Left lobe of liver (tissue), 2 donors: ENCODE measurements at places on chromosomes 7 and 10. TPM values are rescaled to one million over a fixed set of nuclear protein-coding genes. Genes with fewer than 3 reads are reported as not detected.

The POM121 gene
- total RNA-seq, result 16.8 TPM

The HYAL4 gene
- total RNA-seq, result not detected

- DNase-seq, result peak; percentile 76
Measured at GRCh38 chr7:99143853-99144672, at the start of gene SMURF1. SMURF1 (minus strand) TSS chr7:99144108; CDS start chr7:99143780, 328 bp downstream.

- no peak for DNase-seq
Measured at GRCh38 chr7:2196381-2197378, 36.1 kb downstream of the MAD1L1 start.

DNA sequence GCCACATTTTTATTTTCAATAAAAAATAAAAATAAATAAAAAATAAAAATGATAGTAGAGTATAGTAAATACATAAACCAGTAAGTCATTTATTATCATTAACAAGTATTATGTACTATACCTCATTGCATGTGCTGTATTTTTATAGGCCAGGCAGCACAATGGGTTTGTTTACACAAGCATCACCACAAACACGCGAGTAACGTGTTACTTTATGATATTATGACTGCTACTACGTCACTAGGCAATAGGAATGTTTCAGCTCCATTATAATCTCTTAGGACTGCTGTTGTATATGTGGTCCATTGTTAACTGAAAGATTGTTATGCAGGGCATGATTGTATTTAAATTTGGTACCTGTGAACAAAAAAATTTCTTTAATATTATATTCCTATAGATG lies 20.8 kb upstream of the SDHAF3 start:
- no peak for DNase-seq

The OR2A12 gene
- total RNA-seq, result not detected

GRCh38 chr10:131654471-131655087 lies 246.2 kb upstream of the PPP2R2D start:
- DNase-seq, result peak; percentile 28

DNA sequence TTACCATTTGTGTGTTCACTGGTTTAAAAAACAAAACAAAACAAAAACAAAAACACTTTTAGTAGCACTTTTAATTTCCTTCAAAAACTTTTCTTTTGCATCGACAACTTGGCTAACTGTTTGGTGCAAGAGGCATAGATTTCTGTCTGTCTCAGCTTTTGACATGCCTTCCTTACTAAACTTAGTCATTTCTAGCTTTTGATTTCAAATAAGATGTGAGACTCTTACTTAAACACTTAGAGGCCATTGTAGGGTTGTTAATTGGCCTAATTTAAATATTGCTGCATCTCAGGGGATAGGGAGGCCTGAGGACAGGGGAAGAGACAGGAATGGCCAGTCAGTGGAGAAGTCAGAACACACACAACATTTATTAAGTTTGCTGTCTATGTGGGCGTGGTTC lies 66.3 kb downstream of the AVL9 start:
- DNase-seq, result no peak

GRCh38 chr10:102422545-102423129 lies 2.0 kb downstream of the FBXL15 start:
- peak; percentile 88 for DNase-seq

DNA sequence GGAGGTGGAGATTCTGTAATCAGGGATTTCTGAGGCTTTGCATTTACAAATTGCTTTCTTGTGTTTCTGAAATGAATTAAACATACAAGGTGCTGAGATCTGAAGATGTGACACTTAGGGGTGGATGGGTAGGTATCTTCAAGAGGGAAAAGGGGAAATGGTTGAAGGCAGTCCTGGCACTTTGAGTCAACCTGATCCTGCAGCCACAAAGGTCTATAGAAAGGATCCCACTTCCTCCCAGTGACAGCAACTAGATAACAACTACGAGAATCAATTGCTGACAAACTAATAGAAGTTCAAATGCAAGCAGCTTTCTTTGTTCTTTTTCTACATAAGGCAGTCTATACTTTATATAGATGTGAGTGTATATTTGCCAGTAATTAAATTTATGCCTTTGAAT lies 553.3 kb downstream of the MDFIC start:
- DNase-seq, result no peak

- DNase-seq, result no peak
Measured at GRCh38 chr7:129906700-129907099, 46.1 kb downstream of the UBE2H start.

The INHBA gene
- total RNA-seq, result 2.6 TPM

The OR2A42 gene
- not detected for total RNA-seq

The TMEM229A gene
- not detected for total RNA-seq

GRCh38 chr10:43929122-43929521 lies 280.4 kb upstream of the ZNF32 start:
- no peak for DNase-seq

GRCh38 chr10:49308881-49309280 lies 9.9 kb downstream of the C10orf71 start:
- DNase-seq, result no peak

The PON1 gene
- total RNA-seq, result 465 TPM

DNA sequence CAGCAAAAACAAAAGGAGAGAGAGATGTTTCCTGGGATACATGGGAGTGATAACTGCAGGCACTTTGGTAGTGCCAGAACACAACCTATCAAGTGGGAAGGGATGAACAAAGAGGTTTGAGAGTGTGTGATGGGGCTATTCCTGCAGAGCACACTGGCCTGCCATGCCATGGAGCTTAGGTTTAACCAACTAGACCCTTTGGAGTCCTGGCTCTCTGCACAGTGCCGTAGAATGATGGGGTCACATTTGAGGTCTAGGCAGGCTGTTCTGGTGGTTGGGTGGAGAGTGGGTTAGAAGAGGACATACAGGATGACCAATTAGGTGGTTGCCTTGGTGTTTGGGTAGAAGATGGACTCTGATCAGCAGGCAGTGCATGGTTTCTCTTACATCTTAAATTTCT lies 101.9 kb upstream of the HABP2 start:
- no peak for DNase-seq

The SFRP5 gene
- total RNA-seq, result 6.4 TPM

- DNase-seq, result no peak
Measured at GRCh38 chr7:5230265-5231067, 40.4 kb downstream of the WIPI2 start.

The RUFY2 gene
- total RNA-seq, result 4.0 TPM

GRCh38 chr7:134458341-134458805 lies 527 bp downstream of the AKR1B1 start:
- DNase-seq, result no peak

GRCh38 chr10:61399406-61399805 lies 53.8 kb downstream of the TMEM26 start:
- no peak for DNase-seq

- no peak for DNase-seq
Measured at GRCh38 chr7:8018961-8019360, 50.4 kb downstream of the GLCCI1 start.

DNA sequence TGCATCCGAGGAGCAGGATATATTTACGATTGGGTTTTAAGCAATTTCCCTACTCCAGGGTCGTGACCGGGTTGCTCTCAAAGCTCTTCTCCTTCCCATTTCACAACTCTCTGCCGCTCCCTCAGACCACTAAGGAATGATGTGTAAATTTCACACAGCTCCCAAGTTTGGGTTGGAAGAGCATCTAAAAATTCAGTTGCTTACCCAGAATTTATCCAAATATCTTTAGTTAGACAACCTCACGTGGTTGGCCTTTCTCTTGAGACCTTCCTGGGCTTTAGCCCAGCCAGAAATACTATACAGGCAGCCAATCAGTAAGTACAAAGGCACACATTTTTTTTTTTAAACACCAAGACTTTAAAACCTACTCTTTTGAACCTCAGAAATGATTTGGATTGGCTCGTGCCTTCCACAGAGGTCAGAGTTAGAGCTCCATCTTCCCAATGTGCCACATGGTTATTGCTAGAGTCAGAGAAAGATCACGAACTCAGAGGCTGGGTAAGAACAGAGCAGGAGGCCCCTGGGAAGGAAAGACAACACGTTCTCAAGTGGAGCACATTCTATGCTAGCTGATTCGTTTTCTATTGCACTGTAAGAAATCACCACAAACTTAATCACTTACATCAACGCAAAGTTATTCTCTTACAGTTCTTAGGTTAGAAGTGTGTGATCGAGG lies 335.4 kb upstream of the MGMT start:
- no peak for DNase-seq

GRCh38 chr10:76309741-76310587 lies 878.5 kb downstream of the LRMDA start:
- DNase-seq, result no peak

DNA sequence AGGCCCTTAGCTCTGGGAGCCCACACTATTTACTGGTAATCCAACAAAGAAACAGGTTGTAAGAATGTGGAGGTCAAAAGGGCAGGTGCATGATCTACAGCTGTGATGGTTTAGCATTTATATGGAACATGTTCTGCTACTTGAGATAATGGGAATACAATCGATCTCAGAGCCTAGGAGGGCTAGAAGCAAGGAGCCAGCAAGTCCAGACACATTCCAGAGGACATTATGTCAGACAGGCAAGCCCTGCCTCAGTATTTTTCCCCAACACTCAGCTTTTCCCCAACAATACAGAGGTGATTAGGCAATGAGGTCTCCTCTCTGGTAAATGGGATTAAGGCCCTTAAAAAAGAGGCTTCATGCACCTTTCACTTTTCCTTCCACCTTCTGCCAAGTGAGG lies 21.4 kb upstream of the GNAT3 start:
- no peak for DNase-seq

DNA sequence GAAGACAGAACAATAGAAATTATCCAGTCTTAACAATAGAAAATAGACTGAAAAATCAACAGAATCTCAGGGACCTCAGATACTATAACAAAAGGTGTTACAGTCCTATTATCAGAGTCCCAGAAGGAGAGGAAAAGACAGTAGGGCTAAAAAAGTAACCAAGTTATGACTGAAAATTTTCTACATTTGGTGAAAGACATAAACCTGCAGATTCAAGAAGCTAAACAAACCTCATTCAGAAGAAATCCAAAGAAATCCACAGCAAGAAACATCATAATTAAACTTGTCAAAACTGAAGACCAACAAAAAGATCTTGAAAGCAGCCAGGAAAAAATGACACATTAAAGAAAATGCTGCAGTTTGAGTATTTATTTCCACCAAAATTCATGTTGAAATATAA lies 41.9 kb downstream of the HECTD2 start:
- no peak for DNase-seq

The HOXA3 gene
- 0.30 TPM for total RNA-seq

- DNase-seq, result no peak
Measured at GRCh38 chr10:121292321-121292720, 305.9 kb downstream of the FGFR2 start.

The AGAP9 gene
- total RNA-seq, result 14.8 TPM

GRCh38 chr7:90250601-90251303 lies 5.8 kb downstream of the CFAP69 start:
- DNase-seq, result no peak

The SPDYE1 gene
- not detected for total RNA-seq

The TLL2 gene
- total RNA-seq, result not detected

- no peak for DNase-seq
Measured at GRCh38 chr10:70306181-70306705, 22.4 kb upstream of the NPFFR1 start.

GRCh38 chr7:140053812-140054539 lies 8.8 kb downstream of the PARP12 start:
- no peak for DNase-seq

The RAMP3 gene
- total RNA-seq, result 5.8 TPM

The NPC1L1 gene
- 21.1 TPM for total RNA-seq

GRCh38 chr10:9036711-9037204 lies 982.3 kb downstream of the GATA3 start:
- DNase-seq, result no peak

- no peak for DNase-seq
Measured at GRCh38 chr7:1254281-1255079, 21.8 kb downstream of the UNCX start.

GRCh38 chr7:94129443-94130140 lies 125.4 kb upstream of the BET1 start:
- DNase-seq, result no peak

The MYPN gene
- not detected for total RNA-seq

- no peak for DNase-seq
Measured at GRCh38 chr10:118729641-118730258, 25.0 kb downstream of the CACUL1 start.

GRCh38 chr10:68828833-68829232 lies 1.5 kb downstream of the STOX1 start:
- no peak for DNase-seq

GRCh38 chr7:123348690-123349089 lies 148.9 kb upstream of the SLC13A1 start:
- DNase-seq, result no peak

- no peak for DNase-seq
Measured at GRCh38 chr7:96388166-96388565, 66.3 kb upstream of the SLC25A13 start.

- DNase-seq, result no peak
Measured at GRCh38 chr7:124459101-124460055, 306.2 kb downstream of the GPR37 start.

GRCh38 chr7:51160990-51161615 lies 155.5 kb downstream of the COBL start:
- DNase-seq, result peak; percentile 62

DNA sequence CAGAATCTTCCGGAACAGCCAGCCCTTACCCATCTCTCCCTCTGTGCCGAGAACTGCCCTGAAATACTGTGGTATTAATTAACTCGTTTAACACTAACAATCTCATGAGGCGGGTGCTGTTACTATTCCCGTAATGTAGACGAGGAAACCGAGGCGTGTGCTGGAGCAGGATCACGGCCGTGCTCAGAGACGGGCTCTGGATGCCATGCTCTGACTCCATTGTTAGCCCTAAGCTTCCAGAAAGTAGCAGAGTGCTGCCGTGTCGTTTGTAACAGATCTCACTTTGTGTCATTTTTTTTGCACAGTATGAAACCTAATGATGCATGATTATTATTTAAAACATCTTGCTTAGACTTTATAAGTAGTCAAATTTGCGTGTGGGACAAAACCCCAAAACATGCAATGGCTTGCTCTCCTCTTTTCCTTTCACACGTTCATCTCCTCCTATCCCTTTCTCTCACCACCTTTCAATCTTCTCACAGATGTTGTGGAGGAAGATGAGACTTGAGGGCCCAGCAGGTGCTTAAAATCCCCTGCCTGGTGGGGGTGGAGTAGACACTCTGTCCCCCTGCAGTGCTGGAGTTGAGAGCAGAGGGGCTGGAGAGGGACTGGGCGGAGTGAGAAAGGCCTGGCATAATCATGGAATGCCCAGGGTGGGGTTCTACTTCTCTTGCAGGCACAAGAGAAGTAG lies 482 bp upstream of the ACTR3C start:
- DNase-seq, result no peak

The CALHM2 gene
- 3.6 TPM for total RNA-seq

- DNase-seq, result no peak
Measured at GRCh38 chr10:1120306-1120705, 64.1 kb downstream of the WDR37 start.

DNA sequence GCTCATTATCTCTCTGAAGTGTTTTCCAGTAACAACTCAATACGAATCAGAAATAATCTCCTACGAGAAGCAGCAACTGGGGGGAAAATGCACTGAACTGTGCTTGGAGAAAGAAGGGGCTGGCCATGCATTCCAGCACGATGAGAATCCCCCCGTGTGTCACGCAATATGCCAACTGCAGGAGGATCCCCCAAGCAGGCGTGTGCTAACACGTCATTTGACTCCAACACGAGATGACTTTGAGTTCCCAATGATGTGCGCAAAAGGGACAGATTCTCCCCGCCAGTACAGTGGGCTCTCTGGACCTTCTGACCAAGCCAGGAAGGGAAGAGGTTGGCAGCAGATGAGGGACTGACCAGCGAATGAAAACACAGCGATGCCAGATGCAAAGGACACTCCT lies 105.5 kb downstream of the KCNMA1 start:
- no peak for DNase-seq

The APBB1IP gene
- total RNA-seq, result 16.1 TPM
